Dorsolateral prefrontal cortex (tissue), 122 donors: ENCODE measurements at places on chromosomes 6 and 20. TPM values are rescaled to one million over a fixed set of nuclear protein-coding genes. Genes with fewer than 3 reads are reported as not detected.

The WFDC2 gene
- 7.6 TPM for total RNA-seq

The VWA7 gene
- 30.0 TPM for total RNA-seq

The LMBRD1 gene
- 87.1 TPM for total RNA-seq

The HFE gene
- 2.9 TPM for total RNA-seq

The MACROD2 gene
- 48.2 TPM for total RNA-seq

The EMILIN3 gene
- total RNA-seq: 5.2 TPM

The VPS52 gene
- total RNA-seq: 77.2 TPM

The LBP gene
- not detected for total RNA-seq

The MPC1 gene
- 77.7 TPM for total RNA-seq

DNA sequence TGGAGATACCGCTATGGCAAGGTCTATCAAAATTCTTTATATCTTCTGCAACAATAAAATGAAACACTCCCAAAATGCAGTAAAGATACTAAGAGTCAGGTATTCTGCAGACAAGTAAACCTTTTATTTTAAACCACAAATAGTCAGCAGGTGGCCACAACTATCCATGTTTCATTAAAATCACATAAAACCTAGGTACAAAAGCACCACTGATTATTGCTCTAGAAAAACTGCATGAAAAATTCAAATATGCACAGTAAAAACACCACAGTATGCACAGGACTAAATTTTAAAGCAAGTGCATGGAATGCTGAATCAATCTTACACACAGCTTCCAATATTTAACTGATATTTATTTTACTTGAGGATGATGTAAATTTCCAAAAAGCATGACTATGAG lies 33.3 kb downstream of the HMGN3 start:
- DNase-seq: no peak

GRCh38 chr6:40336940-40337760 lies 250.0 kb downstream of the LRFN2 start:
- no peak for DNase-seq

DNA sequence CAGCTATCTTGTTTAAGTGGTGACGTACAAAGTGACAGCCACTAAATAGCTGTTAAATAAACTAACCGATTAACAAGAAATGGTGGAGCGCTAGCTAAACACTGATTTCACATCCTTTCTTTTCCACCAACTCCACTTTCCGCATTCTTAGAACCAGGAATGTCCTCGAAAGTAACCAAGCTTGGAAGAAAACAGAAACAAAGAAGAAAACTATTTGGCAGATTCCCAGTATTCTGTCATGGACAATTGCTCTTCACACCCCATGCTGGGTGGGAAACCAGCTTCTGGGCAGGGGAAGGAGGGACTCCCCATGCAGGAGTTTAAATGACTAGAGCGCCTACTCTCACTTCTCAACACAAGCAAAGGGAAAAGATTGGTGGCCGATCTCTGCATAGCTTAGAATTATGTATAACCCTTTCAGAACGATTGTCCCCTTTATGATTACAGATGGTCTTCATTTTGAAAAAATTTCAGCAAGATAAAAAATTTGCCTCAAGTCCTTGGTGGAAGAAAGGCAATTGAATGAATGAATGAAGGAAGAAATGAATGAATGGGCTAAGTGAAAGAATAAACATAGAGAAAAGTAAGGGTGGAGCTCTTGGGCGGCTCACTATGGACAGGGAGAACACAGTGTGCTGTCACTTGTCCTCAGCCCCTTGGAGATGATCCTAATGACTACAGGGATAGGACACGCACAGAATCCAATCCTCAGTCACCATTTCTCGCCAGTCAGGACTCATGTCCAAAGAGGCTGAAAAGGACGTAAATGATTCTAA lies 148.7 kb upstream of the NEDD9 start:
- DNase-seq: no peak

- no peak for DNase-seq
Measured at GRCh38 chr6:94862112-94862511, 715.2 kb upstream of the MANEA start.

- no peak for DNase-seq
Measured at GRCh38 chr6:144820270-144820669, 535.1 kb downstream of the UTRN start.

DNA sequence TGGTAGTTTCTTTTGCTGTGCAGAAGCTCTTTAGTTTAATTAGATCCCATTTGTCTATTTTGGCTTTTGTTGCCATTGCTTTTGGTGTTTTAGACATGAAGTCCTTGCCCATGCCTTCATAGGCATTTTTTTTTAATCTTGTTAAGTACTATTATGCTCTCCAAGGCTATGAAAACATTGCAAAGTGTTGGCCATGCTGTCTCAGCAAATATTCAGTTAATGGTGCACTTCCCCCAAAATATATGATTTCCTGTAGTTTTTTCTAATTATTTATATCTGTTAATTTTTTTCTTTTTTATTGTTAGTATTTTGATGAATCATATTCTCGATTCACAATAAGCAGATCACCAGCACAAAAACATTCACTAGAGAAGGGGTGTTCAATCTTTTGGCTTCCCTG lies 806.1 kb upstream of the FLRT3 start:
- no peak for DNase-seq

GRCh38 chr6:14635195-14635594 lies 517.6 kb downstream of the CD83 start:
- no peak for DNase-seq

- DNase-seq: no peak
Measured at GRCh38 chr6:154895841-154896240, 99.3 kb upstream of the TIAM2 start.

DNA sequence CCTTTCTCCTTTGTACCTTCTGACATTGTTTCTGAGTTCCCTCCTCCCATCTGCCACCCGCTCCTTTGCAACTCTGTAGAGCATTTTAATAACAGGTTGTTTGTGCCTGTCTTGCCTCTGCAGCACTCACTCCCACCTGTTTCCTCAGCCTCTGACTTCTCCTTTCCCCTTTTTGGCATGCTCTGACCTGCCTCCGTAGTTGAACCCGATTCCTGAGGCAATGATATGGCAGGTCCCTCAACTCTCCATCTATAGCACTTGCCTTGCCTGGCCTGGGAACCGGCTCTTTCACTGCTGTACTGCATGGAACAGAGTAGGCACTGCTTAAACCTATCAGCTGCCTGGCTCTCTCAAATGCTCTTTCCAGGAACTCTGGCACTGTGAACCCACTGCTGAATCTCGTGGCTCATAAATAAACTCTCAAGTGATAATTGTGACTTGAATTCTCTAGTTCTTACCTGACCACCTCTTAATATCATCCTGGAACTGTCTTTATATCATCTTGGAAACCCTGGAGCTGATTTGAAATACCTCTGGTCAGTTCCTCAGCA lies 50.3 kb downstream of the UTRN start:
- no peak for DNase-seq

GRCh38 chr20:51184289-51184688 lies 161.4 kb upstream of the KCNG1 start:
- DNase-seq: no peak

DNA sequence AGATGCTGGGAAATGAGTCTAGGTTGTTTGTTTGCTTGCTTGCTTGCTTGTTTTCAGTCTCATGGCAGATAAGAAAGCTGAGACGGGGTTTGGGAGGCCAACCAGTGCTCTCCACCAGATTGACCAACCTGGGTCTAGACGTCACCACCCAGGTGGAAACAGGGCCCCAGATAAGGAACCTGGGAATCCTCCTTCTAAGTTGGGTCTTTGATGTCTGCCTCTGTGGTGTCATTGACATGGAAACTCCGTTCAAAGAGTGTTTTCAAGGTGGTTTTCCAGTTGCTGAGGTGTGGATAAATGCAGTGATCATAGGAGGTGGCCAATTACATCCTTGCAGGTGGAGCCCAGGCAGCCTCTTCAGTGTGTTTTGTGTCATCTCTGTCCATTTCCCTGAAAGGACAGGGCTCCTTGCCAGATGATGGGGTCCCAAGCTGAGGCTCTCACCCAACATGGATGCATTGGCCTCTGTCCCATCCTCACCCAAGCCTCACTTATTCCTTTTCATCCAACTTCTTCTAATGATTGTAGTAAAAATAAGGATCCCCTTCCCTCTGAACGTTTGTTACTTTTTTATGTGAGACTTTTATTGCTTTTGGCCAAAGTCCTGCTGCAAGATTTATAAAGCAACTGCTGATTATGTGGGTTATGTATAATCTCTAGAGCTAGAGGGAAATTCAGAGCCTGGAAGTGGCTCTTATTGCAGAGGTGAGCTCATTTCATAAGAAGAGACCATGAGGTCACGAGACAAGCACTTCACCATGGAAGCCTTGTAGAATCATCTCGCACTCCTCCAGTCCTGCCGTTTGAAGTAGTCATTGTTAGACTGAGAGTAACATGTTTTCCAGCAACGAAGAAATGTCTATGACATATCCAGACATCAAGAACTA lies 32.0 kb upstream of the SYNDIG1 start:
- no peak for DNase-seq

DNA sequence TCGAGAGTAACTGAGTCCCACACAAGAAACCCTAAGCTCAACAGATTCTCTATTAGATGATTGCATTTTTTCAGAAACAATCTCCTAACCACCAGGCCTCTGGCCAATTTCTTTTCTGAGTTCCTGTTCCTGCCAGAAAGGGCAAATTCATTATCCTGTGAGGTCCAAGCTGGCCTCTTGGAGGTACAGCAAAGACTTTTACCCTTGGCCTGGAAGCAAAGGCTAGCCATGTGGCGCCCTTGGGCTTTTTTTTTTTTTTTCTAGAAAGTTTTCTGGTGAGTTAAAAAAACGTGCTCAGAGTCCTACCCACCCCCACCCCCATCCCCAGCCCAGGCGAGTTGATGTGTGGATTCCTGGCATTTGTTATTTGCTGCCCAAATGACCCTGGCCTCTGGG lies 59.0 kb upstream of the EEF1A1 start:
- no peak for DNase-seq

GRCh38 chr20:24492031-24492607 lies 22.7 kb downstream of the SYNDIG1 start:
- no peak for DNase-seq
